ENCODE measurements at places on chromosomes 16 and 17. TPM values are rescaled to one million over a fixed set of nuclear protein-coding genes. Genes with fewer than 3 reads are reported as not detected.

- DNase-seq: no peak
These were observed 22.9 kb upstream of the ZNF652 start for GRCh38 chr17:49384951-49385350.

GRCh38 chr17:28345419-28346198, 10.0 kb downstream of the TNFAIP1 start:
- no peak for DNase-seq

DNA sequence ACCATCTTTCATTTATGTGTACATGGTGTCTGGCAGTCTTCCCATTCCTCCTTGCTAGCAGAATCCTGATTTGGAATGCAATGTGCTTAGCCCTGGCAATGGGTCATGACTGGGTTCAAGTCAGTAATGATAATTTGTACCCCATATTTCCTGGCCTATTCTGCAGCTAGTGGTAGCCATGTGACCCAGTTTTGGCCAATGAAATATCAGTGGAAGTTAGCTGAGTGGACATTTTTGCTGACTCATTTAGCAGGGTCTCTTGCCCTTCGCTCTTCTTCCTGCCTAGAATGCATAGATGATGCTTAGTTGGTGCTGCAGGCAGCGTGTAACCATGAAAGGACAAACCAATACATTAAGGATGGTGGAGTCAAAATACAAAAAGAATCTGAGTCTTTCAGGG, 78.8 kb upstream of the AKTIP start:
- no peak for DNase-seq

DNA sequence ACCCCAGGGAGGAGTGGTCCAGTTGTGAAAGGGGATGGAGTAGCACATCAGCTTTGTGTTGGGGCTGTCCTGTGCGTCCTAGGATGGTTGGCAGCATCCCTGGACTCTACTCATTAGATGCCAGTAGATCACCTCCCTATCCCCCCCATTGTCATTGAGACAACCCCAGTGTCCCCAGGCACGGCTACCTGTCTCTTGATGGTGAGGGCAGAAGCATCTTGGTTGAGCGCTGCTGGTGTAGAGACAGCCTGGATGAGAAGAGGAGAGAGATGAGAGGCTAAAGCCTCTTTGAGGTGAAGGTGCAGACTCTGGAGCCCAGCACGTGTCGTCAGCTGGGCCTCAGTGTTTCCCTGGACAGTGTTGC, 55.4 kb downstream of the TNFRSF13B start:
- DNase-seq: no peak

DNA sequence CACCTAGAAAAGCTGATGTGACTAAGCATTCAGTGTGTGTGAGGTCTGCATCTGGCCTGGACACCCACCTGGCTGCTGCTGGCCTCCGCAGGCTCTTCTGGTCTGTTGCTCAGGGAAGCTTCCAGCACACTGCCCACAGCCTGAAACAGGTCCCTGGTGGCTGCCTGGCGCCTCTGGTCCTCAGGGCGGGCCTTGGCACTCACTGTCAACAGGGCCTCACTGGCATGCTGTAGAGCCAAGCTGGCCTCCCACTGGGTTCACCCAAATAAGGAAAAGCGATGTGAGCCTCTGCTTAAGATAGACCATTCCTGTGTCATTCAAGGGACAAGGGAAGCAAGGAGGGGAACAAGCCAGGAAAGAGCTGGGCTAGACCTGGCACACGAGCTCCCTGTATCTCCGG, 70.6 kb upstream of the BCO1 start:
- DNase-seq: no peak

GRCh38 chr17:65359016-65359415, 202.4 kb downstream of the AXIN2 start:
- no peak for DNase-seq

- DNase-seq: no peak
These were observed 28.4 kb downstream of the LRRC75A start for GRCh38 chr17:16463358-16464302.

GRCh38 chr17:1967213-1967612, 57.9 kb downstream of the RTN4RL1 start:
- no peak for DNase-seq

GRCh38 chr17:55769625-55770000, 18.8 kb downstream of the PCTP start:
- DNase-seq: no peak

DNA sequence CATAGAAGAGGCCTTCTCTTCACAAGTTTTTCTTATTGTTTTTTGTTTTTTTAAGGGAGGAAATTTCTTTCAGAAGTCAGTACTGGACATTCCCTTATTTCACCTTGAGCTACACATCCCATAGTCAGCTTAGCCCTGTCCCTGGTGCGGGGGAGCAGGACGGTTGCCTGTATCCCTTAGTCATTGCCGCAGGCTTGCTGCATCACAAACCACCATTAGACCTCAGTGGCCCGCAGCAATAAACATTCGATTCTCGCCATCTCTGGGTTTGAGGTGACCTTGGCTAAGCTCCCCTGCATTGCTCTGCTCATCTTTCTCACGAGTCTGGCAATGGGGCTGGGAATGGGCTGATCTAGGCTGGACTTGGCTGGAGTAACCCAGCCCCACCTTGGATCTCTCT, 692.5 kb downstream of the WWOX start:
- DNase-seq: no peak

DNA sequence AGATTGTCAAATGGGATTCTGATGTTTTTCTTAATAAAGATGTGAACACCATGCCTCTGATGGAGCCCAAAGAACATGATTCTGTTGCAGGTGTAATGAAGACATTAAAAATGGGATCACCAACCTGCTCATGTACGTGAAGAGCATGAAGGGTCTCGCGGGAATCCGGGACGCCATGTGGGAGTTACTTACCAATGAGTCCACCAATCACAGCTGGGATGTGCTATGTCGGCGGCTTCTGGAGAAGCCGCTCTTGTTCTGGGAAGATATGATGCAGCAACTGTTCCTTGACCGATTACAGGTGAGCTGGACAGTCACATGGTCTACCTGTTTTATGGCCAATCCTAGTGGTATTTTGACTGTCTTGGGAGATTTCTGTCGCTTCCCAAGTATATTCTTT, 7.6 kb downstream of the COG1 start:
- DNase-seq: no peak

- DNase-seq: no peak
These were observed 46.9 kb upstream of the TMEM132E start for GRCh38 chr17:34532281-34533065.

PRSS33 gene
- total RNA-seq: 0.27 TPM

CCL7 gene
- not detected for total RNA-seq

TP53TG3B gene
- total RNA-seq: not detected

STAT5A gene
- 0.74 TPM for total RNA-seq

LPO gene
- total RNA-seq: 0.16 TPM

Data from progenitor cell of endocrine pancreas (in vitro differentiated cells).